K562 (cell line): ENCODE measurements at places on chromosomes 4 and X. TPM values are rescaled to one million over a fixed set of nuclear protein-coding genes. Genes with fewer than 3 reads are reported as not detected.

The NEUROG2 gene
- total RNA-seq, result 0.07 TPM in 1 of 2 replicates, not detected in the other

The CT45A1 gene
- total RNA-seq, result 2.7 and 3.1 TPM in 2 replicates

The F11 gene
- not detected in 2 replicates for total RNA-seq

The SYNPO2 gene
- 0.13 and 0.18 TPM in 2 replicates for total RNA-seq

The PPARGC1A gene
- 0.02 TPM in 1 of 2 replicates, not detected in the other for total RNA-seq

The LUZP4 gene
- 0.16 and 0.25 TPM in 2 replicates for total RNA-seq

The NOCT gene
- total RNA-seq, result 20.2 and 24.1 TPM in 2 replicates

The BGN gene
- total RNA-seq, result 0.11 TPM in 2 replicates

The TLR1 gene
- total RNA-seq, result 0.25 and 0.29 TPM in 2 replicates

The AFM gene
- total RNA-seq, result 0.07 TPM in 1 of 2 replicates, not detected in the other

The IRAK1 gene
- 260 and 261 TPM in 2 replicates for total RNA-seq

The GAGE2A gene
- total RNA-seq, result 583 and 588 TPM in 2 replicates

DNA sequence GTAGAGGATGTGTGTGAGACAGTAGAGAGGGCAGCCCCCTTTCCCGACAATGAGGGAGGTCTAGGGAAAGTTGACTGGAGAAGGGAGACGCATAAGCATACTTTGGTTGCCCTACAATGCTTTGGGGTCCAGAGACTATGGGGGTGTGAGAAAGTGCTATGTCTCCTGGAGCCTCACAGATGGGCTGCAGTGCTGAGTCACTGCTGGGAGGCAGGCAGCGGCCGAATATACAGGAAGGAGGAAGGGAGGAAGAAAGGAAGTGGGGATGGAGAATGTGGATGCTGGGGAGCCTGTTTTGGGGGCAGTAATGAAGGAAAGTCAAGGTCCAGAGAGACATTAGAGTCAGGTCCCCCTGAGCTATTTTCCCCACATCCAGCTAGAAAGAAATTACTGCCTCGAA lies 12.7 kb downstream of the DRP2 start:
- DNase-seq, result peak; percentile 6

DNA sequence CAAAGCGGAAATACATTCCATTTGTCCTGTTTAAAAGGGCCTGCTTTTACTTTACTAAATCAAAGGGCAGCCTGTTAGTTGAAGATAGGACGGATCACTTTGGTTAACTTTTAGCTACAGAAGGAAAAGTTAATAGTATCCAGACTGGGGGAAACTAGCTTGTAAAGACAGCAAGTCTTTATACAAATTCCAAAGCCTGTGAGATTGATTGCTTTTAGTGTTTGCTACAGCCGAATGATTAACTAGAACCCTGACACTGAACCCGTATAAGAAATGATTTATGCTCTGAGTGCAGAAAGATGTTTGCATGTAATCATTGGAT lies 93.4 kb downstream of the FRAS1 start:
- no peak for DNase-seq

DNA sequence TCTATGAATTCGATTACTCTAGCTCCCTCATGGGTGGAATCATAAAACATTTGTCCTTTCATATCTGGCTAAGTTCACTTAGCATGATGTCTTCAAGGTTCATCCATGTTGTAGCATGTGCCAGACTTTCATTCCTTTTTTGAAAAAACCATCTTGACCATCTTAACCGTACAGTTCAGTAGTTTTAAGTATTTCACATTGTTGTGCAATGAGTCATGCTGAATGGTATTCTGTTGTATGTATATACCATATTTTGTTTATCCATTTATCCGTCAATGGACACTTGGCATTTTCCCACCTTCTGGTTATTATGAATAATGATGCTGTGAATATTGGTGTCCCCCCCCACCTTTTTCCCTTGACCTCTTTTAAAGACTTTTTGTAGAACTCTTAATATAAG lies 72.4 kb upstream of the TLR2 start:
- no peak for DNase-seq

- no peak for DNase-seq
Observed at GRCh38 chr4:116469582-116469981, 615.8 kb downstream of the TRAM1L1 start.

DNA sequence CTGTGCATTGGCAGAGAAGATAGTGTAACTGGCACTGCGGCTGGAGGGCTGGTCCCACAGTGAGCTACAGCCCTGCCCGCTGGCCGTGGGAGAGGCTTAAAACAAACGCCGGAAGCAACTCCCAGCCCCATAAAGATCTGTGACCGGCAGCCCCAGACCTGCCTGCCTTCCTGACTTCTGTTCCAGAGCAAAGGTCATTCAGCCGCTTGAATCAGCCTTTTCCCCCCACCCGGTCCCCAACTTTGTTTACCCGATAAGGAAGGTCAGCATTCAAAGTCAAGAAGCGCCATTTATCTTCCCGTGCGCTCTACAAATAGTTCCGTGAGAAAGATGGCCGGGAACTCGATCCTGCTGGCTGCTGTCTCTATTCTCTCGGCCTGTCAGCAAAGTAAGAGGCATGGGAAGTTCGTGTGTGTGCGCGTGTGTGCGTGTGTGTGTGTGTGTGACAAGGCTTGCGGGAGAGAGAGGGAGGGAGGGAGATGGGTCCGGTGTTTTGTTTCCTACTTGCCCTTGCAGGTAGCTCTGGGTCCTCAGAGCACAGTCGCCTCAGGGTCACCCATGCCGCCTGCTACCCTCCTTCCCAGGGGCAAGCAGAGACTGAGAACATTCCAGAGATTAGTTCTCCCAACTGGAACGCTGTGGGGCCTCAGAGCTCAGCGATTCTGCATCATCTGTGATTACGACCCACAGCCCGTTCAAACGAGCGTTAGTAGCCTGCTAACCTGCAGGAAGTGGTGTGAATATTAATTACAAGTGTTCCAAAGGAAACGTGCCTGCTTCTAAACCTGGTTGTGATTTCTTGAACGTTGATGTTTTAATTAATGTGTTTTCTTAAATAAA lies at the start of gene MGST2:
Gene MGST2 (plus strand): TSS at position 130 of the 840 bp plus-strand sequence. CDS start 201 bp downstream, at position 331.
- peak; percentile 88 for DNase-seq

GRCh38 chrX:12227412-12228041 lies 89.3 kb downstream of the FRMPD4 start:
- no peak for DNase-seq

DNA sequence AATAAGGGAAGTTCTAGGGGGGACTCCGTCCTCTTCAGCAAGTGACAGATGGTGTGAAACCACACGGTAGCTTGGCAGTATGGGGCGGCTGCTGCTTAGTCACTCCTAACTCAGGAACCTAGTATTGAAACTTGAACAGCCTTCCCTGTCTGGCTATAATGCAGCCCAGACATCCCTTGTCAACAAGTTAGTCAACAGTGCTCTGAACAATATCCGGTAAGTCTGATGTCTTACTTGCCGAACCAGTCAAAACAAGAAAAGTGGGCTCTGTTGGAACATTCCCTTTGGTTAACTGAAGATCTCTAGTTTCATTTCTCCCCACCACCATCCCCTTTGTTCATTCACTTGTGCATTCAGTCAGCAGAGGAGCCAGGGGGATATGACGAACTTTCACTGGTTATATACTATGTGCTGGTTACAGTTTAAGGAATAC lies 18.7 kb upstream of the CXCL13 start:
- no peak for DNase-seq

GRCh38 chrX:10634392-10635161 lies 14.2 kb upstream of the MID1 start:
- DNase-seq, result no peak

GRCh38 chrX:6021316-6022091 lies 207.2 kb downstream of the NLGN4X start:
- DNase-seq, result no peak

- no peak for DNase-seq
Observed at GRCh38 chr4:40402556-40402955, 67.4 kb downstream of the CHRNA9 start.

DNA sequence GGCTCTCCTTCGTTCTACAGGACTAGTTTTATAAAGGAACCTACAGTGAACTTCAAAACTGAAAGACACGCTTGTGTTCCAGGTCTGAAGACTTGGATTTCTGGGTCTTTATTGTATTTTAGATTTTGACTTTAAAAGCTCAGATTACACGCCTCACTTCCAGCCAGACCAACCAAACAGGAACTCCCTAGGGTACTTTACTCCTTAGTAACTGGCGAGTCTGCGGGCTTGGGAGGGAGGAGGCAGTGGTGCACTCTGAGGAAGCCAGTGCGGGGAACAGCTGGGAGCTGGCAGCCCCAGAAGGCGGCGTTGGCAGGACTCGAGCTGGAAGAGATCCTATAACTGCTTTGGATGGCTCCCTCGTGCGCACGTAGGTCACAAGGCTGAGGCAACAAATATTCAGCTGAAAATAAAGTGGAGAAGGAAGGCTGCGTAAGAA lies 391 bp upstream of the PHKA1 start:
- DNase-seq, result no peak

- DNase-seq, result no peak
Observed at GRCh38 chr4:7546809-7547367, 112.2 kb upstream of the PSAPL1 start.

- DNase-seq, result no peak
Observed at GRCh38 chrX:38806875-38807621, 5.8 kb downstream of the MID1IP1 start.

GRCh38 chr4:96993560-96993959 lies 1149.7 kb downstream of the STPG2 start:
- DNase-seq, result no peak

GRCh38 chr4:158015241-158015640 lies 157.6 kb downstream of the GASK1B start:
- DNase-seq, result no peak

GRCh38 chr4:124997991-124998390 lies 285.5 kb upstream of the ANKRD50 start:
- no peak for DNase-seq

DNA sequence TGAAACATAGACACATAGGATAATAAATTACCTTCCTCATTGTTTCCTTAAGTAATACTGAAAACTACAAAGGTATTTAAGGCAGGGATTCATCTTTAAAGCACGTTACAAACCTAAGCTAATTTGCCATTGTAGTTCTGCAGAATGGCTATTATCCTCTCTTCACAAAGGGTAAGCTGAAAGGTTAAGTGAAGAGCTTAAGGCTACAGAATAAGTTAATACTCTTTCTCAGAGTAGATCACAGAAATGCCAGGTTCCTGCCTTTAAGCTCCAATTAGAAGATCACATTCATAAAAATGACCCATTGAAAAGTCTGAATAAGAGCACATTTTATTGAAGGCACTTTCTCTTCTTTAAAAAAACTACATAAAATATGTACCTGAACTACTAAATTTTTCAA lies 42.1 kb upstream of the PRDM5 start:
- DNase-seq, result no peak

- no peak for DNase-seq
Observed at GRCh38 chr4:24799544-24800324, 4.4 kb downstream of the SOD3 start.

GRCh38 chr4:107468812-107469211 lies 251.2 kb downstream of the PAPSS1 start:
- no peak for DNase-seq

- DNase-seq, result no peak
Observed at GRCh38 chr4:24003926-24004325, 114.1 kb upstream of the PPARGC1A start.

DNA sequence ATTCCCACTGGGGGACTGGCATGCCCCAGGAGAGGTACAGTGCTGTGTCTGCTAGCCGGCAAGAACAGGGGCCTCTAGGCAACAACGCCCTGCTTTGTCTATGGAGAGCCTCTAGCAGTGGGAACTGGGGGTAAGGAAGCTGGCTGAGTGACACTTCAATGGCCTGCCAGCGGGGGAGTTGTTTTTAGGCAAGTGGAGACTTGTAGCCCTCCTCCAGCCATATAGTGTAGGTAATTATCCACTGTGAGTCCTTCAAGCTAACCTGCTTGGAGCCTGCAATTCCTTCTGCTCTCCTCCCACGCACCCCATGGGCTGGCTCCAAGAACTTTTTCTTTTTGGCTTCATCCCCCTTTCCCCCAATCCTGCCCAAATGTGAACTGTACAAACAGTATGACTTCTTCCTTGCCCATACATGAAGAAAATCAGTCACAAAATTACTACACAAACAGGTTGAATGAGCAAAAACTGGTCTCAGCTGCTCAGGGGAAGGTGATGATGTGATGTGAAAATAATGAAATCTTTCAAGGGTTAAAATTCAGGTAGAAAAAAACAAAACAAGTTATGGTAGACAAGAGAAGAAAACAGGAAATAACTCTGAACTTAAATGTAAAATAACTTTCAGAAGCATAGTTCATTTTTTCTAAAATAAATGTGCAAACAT lies 33.1 kb downstream of the LEF1 start:
- DNase-seq, result peak; percentile 54

DNA sequence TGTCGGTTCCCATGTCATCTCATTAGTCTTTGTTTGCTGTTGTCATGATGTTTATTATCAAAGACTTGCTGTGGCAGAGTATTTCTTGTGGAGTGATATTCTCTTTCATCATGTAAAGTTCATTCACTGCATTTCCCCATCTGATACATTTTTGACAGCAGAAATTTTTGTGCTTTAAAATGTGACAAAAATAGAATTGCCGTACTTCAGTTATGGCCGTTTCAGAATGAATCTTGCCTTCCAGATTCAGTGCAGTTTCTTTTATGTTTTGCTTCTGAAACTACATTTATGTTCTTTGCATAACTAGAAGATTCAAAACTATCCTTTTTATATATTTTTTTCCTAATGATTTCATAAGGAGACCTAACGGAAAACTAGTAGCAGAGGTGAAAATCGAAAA lies 10.0 kb downstream of the CSTF2 start:
- DNase-seq, result no peak

DNA sequence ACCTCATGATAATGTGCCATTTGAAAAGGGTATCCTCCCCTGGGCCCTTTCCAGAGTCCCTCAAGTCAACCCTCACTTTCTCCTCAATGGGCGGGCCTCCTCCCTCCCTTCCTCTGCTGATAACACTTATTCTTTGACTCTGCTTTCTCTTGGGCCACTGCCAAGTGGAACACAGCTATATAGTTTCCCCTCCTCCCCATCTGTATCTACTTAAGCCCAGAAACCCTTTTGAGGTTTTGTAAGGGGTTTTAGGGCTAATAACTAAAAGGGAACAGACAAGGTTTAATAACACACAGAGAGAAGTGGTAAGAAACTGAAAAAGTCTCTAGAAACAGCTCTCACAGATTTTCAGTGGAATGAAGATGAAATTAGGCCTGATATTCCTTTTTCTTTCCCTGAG lies 116.7 kb downstream of the GPC3 start:
- no peak for DNase-seq

DNA sequence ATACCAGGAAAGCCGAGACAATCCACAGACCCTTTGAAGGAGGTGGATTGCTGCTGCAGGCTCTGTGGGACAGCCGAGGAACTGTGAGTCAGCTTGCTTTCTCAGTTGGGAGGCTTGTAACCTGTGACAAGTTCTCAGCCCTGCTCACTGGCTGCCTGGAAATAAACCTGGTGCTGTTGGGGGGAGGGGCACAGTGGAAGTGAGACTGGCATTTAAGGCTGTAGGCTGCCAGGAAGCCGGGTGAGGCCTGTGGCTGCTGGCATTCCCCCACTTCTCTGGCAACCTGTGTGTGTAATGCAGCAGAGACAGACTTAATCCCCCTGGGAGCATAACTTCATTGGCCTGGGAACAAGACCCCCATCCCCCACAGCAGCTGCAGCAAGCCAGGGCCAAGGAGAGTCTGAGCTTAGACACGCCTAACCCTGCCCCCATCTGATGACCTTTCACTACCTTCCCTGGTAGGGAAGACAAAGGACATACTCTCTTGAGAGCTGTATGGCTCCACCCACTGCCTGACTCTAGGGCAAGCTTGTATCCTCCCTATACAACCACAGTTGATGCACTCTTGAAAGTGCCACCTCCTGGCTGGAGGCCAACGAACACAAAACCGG lies 64.1 kb downstream of the ALPK1 start:
- DNase-seq, result no peak

GRCh38 chr4:72629540-72629939 lies 60.5 kb upstream of the ADAMTS3 start:
- no peak for DNase-seq

- no peak for DNase-seq
Observed at GRCh38 chr4:123453061-123453680, 56.6 kb downstream of the SPRY1 start.

- no peak for DNase-seq
Observed at GRCh38 chr4:1778642-1779392, 14.3 kb upstream of the FGFR3 start.
